A172 (cell line): ENCODE measurements at places on chromosomes 2 and 18. TPM values are rescaled to one million over a fixed set of nuclear protein-coding genes. Genes with fewer than 3 reads are reported as not detected.

- DNase-seq, result no peak
Observed at GRCh38 chr2:60104514-60105505, 448.6 kb downstream of the BCL11A start.

SS18 gene
- total RNA-seq, result 103 and 210 TPM in 2 replicates

GRCh38 chr18:23635283-23636070 lies 27.2 kb downstream of the ANKRD29 start:
- DNase-seq, result peak; percentile 82

GRCh38 chr2:33469238-33469637 lies 7.2 kb upstream of the RASGRP3 start:
- no peak for DNase-seq
